ENCODE measurements at places on chromosomes 5 and 9.

DNA sequence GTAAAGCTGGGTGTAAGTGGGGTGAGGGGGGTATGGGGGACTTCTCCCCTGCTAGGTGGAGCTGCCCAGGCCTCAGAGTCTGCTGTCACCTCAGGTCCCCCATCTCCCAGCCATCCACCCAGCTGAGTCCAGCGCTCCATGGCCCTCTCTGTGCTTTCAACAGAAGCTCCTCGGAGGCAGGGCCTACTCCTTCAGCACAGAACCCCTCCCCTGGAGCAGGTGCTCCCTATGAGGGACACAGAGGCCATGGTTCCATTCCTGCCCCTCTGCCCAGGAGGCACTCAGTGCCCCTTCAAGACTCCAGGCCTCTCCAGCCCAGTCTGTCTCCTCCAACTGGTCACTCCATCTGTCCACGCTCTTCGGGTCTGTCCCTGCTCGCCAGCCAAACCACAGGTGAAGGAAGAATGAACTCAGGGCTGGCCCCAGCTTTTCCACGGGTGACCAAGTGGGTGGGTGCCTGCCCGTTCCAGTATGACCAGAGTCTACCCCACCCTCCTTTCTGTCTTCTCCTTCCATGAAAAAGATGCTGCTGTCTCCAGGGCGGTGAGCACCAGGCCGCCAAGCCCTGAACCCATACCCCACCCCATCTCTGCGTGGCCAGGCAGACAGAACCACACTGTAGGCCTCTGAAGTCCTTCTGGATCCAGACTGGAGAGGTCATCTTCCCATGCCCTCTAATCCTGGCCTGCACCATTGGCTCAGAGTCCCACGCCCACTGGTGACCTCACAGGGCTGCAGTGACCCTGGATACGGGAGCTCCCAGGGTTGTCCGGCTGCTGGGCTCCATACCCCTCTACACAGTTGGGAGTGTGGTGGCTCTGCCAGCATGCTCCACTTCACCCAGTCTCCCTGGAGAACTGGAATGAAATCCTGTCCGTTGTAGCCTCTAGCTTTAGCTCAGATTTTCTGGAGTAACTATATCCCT, 11.9 kb downstream of the GBGT1 start:
- DNase-seq, result no peak

DNA sequence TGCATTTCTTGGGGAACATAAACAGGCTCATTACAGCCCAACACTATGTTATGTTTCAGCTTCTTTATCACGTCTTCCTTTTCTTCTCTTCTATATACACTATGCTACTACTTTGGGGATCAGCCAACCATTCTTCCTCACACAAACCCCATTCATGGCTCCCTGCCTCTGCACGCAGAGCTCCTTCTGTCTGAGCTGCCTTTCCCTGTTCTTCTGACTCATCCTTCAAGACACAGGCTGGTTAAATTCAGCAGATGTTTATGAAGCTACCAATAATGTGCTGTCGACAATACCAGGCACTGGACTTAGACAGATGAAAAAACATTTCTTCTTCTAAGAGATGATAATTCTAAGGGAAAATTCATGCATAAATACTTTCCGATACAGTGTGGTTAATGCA, 102.5 kb upstream of the TXNDC8 start:
- DNase-seq, result peak; percentile 75

DNA sequence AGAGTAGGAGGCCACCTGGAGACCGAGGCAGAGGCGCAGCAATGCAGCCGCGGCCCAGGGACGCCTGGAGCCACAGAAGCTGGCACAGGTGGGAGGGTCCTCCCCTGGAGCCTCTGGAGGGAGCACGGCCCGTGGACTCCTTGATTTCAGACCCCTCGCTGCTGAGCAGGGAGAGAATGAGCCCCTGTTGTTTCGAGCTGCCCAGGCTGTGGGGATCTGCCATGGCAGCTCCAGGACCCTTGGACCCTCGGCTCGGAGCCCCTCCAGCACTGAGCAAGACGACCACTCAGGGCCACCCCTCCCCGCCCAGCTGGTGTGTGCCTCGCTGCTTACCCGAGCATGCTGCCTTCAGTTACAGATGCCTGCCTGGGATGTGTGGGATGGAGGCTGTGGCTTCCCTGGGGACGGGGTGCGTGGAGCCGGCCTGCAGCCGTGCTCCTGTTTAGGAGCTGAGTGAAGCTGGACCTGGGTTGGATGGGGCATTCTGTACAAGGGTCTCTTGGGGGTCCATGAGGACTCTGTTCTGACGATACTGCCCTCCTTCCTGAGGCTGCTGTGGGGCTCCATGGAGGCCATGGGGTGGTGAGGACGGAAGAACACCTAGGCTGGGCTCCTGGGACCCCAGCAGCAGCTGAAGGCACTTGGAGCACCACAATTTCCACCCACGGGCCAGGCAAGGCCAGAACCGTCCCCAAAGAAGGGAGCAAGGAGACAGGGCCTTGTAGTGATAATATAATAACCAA, 115.1 kb upstream of the LPCAT1 start:
- no peak for DNase-seq

DNA sequence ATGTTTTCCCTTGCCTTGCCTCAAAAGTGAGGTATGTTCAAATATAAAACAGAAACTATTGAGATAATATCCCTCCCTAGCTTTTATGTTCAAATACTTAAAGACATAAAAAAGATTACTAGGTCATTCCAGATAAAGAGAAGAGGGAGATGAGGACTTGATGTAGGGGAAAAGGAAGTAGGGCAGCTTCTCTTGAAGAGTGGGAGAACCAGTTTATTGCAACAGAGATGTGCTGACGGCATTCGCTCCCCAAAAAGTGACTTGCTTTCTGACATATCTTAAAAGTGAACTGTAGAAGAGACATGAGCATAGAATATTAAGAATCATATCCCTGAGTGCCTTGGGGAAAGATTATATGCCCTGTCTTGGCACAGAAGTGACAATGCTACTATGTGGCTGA, 330.2 kb upstream of the NREP start:
- DNase-seq, result no peak

DNA sequence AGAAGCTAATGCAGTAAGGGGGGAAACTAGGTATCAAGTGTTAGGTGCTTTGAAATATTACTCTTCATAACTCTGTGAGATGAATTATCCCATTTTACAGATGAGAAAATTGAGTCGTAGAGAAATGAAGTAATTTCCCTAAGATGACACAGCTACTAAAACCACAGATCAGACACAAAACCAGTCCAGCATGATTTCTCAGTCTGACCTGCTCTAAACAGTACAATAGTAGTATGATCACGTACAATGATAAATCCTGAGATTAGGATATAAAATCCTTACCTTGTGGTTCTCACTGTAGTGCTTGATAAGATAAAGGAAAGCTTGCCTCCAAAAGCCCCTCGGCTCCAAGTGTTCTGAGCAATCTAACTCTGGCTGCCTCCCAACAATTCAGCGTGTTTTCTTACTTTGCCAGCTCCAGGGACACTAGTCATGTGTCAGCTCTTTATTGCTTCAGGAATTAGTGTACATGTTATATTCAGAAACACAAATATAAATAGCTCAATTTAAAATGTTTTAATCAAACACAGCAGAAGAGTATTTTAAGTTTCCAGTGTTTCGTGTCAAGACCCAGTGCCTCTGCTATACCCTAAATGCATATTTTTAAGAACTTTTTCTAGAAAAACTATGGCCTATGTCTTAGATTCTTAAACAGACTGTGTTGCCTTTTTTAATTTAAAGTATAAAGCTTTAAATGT, 243.6 kb downstream of the DENND1A start:
- no peak for DNase-seq

DNA sequence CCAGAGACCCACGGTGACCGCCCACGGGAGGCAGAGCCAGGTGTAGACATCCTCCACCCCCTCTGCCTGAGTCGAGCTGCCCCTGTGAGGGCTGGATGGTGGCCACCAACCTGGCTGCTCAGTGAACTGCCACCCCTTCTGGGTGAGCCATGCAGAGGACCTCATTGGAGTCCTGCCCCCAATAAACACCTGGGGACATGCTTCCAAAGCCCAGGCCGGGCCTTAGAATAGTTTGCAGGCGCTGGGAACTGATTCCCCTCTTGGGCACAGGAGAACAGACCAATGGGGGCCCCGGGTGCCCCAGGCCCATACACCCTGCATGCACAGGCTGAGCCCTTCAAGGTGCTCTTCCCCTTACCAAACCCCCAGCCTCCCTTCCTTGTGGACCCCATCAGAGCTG, 38.1 kb upstream of the GFPT2 start:
- no peak for DNase-seq

DNA sequence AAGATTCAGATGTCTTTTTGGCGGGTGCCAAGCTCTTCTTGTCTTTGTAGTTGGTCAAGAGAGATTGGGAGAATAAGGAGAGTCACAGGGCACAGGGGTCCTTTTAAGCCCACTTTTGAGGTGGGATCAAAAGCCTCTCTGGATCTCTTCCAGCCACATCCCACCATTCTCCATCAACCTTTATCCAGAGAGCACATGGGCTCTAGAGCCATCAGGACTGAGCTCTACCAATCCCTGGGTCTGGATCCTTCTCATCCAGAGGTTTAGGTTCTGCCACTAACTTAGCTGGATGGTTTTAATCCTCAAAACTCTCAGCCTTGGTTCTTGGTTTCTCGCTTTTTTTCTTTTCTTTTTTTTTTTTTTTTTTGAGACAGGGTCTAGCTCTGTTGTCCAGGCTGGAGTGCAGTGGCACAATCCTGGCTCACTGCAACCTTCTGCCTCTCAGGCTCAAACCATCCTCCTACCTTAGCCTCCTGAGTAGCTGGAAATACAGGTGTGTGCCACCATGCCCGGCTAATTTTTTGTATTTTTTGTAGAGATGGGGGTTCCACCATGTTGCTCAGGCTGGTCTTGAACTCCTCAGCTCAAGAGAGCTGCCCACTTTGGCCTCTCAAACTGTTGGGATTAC, 44.6 kb upstream of the MATR3 start:
- no peak for DNase-seq

- DNase-seq, result no peak
Observed at GRCh38 chr5:40646266-40646665, 33.4 kb upstream of the PTGER4 start.

DNA sequence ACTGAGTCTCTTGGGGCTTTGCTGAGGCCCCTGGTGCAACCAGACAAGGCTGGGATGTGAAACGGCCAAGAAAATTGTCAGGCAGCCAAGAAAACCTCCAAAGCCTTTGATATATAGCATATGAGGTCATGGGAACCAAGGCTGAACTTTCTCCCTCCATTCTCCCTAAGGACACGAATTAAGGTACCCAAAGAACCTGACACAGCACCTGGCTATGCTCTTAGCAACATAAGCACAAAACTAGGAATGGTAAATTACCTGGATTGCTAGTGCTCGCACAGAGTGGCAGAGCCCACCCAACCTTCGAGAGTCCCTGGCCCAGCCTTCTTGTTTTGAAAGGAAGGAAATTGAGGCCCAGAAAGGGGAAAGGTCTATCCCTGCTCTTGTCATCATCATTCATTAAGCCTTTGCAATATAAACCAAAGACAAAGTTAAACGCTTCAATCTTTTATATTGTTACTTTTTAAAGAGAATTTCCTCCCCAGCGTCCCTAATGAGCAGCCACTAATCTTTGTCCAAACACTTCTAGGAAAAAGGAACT, 220.0 kb upstream of the NR4A3 start:
- no peak for DNase-seq

GRCh38 chr5:118906947-118907346, 81.4 kb downstream of the DTWD2 start:
- no peak for DNase-seq

GRCh38 chr9:36306471-36307306, 48.4 kb upstream of the GNE start:
- no peak for DNase-seq

DNA sequence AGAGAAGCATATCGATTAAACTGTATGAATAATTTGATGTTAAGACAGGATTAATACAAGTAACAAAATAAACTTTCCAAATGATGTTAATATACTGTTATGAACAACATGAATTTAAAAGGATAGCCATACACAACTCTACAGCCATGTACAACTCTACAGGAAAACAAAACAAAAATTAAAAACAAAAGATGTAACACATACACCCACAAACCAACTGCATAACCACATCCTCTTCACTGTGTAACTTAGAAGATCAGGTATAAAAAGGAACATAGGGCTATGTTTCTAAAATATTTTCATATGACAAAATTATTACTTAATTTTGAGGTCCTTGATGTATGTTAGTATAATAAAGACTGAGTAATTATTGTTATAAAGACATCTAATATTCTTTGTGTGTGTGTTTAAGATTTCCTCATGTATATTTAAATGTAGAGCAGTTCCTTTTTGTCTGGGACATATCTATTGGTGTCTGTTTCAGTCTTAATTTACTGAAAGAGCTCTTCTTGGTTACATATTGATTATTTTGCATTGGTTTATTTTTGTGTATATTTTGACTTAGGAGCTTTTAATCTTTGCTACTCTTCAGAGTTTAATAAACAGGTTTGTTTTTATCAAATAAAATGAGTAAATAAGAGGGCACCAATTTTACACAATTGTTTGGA, 966.8 kb upstream of the CTNND2 start:
- no peak for DNase-seq

- no peak for DNase-seq
Observed at GRCh38 chr9:36566813-36567221, 5.9 kb upstream of the MELK start.

DNA sequence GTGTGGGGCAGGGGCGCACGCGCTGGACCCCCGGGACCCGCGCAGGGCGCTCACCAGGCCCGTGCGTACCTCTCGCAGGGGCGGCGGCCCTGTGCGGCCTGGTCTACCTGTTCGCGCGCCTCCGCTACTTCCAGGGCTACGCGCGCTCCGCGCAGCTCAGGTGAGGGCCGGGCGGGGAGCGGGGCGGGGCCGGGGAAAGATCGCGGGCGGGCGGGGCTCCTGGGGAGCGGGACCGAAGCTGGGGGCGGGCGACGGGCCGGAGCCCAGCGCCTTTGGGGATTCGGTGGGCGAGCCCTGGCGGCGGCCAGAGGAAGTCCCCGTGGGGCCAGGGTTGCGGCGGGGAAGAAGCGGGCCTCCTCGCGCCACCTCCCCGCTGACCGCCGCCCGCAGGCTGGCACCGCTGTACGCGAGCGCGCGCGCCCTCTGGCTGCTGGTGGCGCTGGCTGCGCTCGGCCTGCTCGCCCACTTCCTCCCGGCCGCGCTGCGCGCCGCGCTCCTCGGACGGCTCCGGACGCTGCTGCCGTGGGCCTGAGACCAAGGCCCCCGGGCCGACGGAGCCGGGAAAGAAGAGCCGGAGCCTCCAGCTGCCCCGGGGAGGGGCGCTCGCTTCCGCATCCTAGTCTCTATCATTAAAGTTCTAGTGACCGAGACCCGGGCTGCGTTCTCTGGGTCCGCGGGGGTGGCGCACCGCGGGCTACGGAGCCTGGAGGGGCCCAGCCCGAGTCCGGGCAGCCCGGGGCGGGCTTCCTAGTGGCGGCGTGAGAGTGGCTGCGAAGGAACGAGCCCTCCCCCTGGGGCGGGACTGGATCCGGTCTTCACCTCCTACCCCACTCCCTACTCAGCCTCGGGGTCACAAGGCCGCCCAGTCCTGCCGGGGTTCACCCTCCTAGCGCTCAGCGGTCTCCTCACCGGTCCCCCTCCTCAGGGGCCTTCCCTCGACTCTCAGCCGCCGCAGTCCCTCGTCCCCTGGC, 2.4 kb downstream of the LTC4S start:
- DNase-seq, result no peak

GRCh38 chr9:98740226-98740881, 31.6 kb upstream of the GABBR2 start:
- no peak for DNase-seq
